ENCODE measurements at places on chromosomes 3 and 15. TPM values are rescaled to one million over a fixed set of nuclear protein-coding genes. Genes with fewer than 3 reads are reported as not detected.

DNA sequence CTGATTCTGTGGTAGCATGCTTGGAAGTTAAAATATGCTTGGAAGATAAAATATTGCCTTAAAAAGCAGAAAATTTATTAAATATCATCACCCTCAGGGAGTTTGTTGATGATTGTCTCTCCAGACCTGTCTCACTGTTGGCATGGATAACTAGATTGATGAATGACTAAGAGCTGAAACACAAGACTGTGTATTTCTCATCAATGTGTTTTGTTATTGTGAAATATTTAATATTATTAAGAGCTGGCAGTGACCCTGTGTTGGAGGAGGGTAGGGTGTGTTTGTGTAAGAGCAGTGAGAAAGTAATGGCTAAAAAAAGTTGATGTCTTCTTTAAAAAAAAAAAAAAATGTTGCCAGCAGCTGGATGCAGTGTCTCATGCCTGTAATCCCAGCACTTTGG is 82.2 kb downstream of the ITPR1 start:
- H3K27me3 ChIP-seq, result no peaks in the 10 kb centered on the region
- no peak overlapping the region for H3K4me3 ChIP-seq
- no peak overlapping the region for H3K27ac ChIP-seq
- no peaks in the 10 kb centered on the region for H3K4me1 ChIP-seq
- H3K36me3 ChIP-seq, result no peaks in the 10 kb centered on the region

- H3K27me3 ChIP-seq, result no peaks in the 10 kb centered on the region
- no peak for DNase-seq
- H3K36me3 ChIP-seq, result peaks cover 35% of the 10 kb centered on the region
- H3K27ac ChIP-seq, result no peak overlapping the region
- H3K4me3 ChIP-seq, result no peak overlapping the region
Measured at GRCh38 chr3:193662757-193663322, 69.8 kb downstream of the OPA1 start.

DNA sequence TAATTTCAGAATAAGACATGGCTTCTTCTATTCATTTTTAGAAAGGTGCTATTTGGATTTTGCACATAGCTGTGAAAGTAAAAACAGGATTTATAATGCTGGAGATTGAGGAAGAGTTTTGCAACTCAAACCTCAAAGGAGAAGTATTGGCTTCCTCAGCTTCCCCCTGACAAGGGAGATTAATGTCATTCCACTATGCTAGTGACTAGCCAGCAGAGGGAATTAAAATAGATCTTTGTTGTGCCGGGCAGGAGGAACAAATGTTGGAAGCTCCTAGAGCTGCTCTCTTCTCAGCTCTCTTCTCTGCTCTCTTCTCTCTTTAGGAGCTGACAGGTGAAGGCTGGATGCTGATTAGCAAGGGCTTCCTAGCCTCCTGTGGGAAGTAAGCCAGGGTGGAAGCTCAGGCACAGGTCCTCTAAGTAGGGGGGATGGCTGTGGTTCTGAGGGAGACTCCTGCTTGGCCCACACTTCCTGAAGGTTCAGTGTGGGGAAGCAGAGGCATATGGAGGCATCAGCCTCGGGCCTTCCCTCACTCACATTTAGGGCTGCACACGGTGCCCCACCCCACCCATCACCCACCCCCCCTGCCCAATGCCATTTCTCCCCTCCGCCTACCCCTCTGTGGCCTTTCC is 29.6 kb downstream of the CX3CR1 start:
- H3K36me3 ChIP-seq, result no peaks in the 10 kb centered on the region
- no peak overlapping the region for H3K4me3 ChIP-seq
- H3K27ac ChIP-seq, result no peak overlapping the region
- H3K4me1 ChIP-seq, result no peaks in the 10 kb centered on the region
- no peaks in the 10 kb centered on the region for H3K27me3 ChIP-seq

GRCh38 chr3:48440590-48440958 is 517 bp downstream of the TMA7 start:
- peak overlapping the region; percentile 86 for H3K27ac ChIP-seq
- peak overlapping the region; percentile 93 for H3K4me3 ChIP-seq
- H3K4me1 ChIP-seq, result peaks cover 34% of the 10 kb centered on the region
- peak; percentile 35 for DNase-seq
- H3K36me3 ChIP-seq, result peaks cover 31% of the 10 kb centered on the region

- no peak overlapping the region for H3K27ac ChIP-seq
- no peak for DNase-seq
- H3K4me1 ChIP-seq, result no peaks in the 10 kb centered on the region
- no peak overlapping the region for H3K4me3 ChIP-seq
- H3K27me3 ChIP-seq, result no peaks in the 10 kb centered on the region
Measured at GRCh38 chr15:62793752-62794144, 248.8 kb upstream of the TPM1 start.

GRCh38 chr15:100879464-100880138 is at the start of gene ALDH1A3:
ALDH1A3 (plus strand) TSS chr15:100879831; CDS start chr15:100879908, 77 bp downstream.
- DNase-seq, result no peak
- H3K27me3 ChIP-seq, result peaks cover 8% of the 10 kb centered on the region
- H3K4me1 ChIP-seq, result no peaks in the 10 kb centered on the region
- no peak within 1 kb of the TSS for H3K4me3 ChIP-seq

DNA sequence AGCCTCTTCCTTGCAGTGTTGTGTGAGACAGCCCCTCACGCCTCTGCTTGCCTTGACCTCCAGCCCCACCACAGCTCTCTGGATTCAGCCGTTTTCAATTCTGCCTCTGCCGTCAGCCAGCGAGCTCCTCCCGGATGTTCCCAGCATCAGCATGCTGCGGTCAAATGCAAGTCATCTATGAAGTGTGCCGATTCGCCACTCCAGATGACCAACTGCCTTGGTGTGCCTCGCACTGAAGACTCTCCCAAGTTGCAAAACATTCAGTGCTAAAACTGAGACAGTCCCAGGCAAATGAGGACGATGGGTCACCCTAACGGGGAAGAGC is 30.6 kb upstream of the RASA2 start:
- no peaks in the 10 kb centered on the region for H3K27me3 ChIP-seq
- H3K4me3 ChIP-seq, result no peak overlapping the region
- H3K27ac ChIP-seq, result no peak overlapping the region
- peaks cover 18% of the 10 kb centered on the region for H3K4me1 ChIP-seq

DNA sequence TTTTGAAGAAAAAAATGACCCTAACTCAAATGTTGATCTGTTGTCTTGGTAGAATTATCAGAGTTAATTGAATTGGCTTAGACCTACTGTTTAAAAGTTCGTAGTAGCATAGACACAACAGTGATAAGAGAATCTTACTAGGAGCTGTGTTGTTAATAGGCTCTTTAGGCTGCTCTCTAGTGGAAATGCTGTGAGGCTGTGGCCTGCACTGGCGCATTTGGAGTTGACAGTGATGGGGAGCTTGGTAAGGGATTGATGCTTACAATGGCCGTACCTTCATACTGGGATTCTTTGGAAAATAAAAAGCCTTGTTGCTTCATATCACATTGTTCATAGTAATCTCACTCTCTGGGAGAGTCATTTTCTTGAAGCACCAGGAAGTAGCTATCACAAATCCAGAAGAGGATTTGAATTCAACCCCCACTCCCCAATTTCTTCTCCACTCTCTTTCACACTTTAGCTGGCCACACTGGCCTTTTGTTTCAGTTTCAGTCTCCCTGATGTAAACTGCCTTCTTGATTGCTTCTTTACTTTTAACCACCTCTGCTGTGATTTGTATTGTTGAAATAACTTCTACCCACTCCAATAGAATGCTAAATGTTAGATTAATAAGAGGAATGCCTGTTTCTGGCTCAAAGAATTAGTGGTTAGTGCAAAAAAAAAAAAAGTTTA is 56.6 kb downstream of the CEP63 start:
- H3K36me3 ChIP-seq, result peaks cover 9% of the 10 kb centered on the region
- no peaks in the 10 kb centered on the region for H3K27me3 ChIP-seq
- H3K27ac ChIP-seq, result no peak overlapping the region
- no peak for DNase-seq
- H3K4me1 ChIP-seq, result no peaks in the 10 kb centered on the region

GRCh38 chr3:16359331-16359730 is 94.3 kb downstream of the OXNAD1 start:
- H3K4me3 ChIP-seq, result no peak overlapping the region
- H3K27me3 ChIP-seq, result no peaks in the 10 kb centered on the region
- H3K27ac ChIP-seq, result no peak overlapping the region
- H3K4me1 ChIP-seq, result no peaks in the 10 kb centered on the region
- DNase-seq, result no peak

DNA sequence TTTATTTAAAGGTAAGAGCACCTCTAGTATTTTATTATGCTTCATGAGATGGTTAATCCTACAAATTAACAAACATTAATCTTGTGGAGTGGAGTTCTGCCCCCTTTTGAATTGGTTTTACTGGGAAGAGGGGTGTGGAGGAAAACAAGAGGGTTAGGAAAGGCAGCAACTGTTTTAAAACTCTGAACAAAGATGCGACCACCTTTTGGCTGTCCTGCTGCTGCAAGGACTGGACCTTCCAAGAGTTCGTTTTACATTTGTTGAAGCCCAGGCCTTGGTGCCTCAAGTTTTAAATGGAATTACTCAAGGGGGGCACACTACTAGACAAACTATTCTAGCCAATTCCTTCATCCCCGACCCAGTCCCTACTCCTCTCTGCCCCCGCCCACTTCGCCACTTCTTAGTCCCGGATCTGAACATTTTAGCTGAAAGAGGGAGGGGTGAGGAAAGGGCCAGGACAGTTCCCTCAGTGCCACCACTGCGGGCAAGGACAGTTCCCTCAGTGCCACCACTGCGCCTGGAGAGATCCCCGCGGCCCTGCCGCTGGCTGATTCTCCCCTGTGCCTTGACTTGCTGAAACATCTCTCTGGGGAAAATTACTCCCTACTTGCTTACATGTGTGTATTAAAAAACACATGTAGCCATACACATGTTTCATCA is 11.2 kb downstream of the SOX2 start:
- DNase-seq, result no peak
- peaks cover 12% of the 10 kb centered on the region for H3K4me1 ChIP-seq
- H3K27ac ChIP-seq, result no peak overlapping the region
- no peak overlapping the region for H3K4me3 ChIP-seq
- no peaks in the 10 kb centered on the region for H3K36me3 ChIP-seq
- H3K27me3 ChIP-seq, result peaks cover 81% of the 10 kb centered on the region

GRCh38 chr15:33007303-33007855 is 187.1 kb downstream of the FMN1 start:
- H3K27me3 ChIP-seq, result no peaks in the 10 kb centered on the region
- H3K36me3 ChIP-seq, result no peaks in the 10 kb centered on the region

- DNase-seq, result no peak
- no peaks in the 10 kb centered on the region for H3K4me1 ChIP-seq
- no peak overlapping the region for H3K27ac ChIP-seq
- no peaks in the 10 kb centered on the region for H3K27me3 ChIP-seq
Measured at GRCh38 chr3:95228416-95228815, 1165.6 kb downstream of the NSUN3 start.

- no peak for DNase-seq
- no peak overlapping the region for H3K4me3 ChIP-seq
- H3K27me3 ChIP-seq, result no peaks in the 10 kb centered on the region
- H3K27ac ChIP-seq, result no peak overlapping the region
- no peaks in the 10 kb centered on the region for H3K4me1 ChIP-seq
Measured at GRCh38 chr3:30501526-30501925, 104.9 kb upstream of the TGFBR2 start.

- H3K4me3 ChIP-seq, result no peak overlapping the region
- DNase-seq, result no peak
- H3K4me1 ChIP-seq, result peaks cover 2% of the 10 kb centered on the region
- no peaks in the 10 kb centered on the region for H3K36me3 ChIP-seq
- H3K27ac ChIP-seq, result no peak overlapping the region
Measured at GRCh38 chr15:41876007-41876406, 17.8 kb downstream of the SPTBN5 start.

GRCh38 chr15:68304589-68305337 is 27.2 kb downstream of the FEM1B start:
- H3K4me3 ChIP-seq, result no peak overlapping the region
- no peaks in the 10 kb centered on the region for H3K36me3 ChIP-seq

GRCh38 chr3:10249833-10250232 is 1.6 kb downstream of the TATDN2 start:
- H3K27me3 ChIP-seq, result no peaks in the 10 kb centered on the region
- peaks cover 55% of the 10 kb centered on the region for H3K4me1 ChIP-seq
- H3K36me3 ChIP-seq, result peaks cover 15% of the 10 kb centered on the region
- H3K27ac ChIP-seq, result peak overlapping the region; percentile 78
- H3K4me3 ChIP-seq, result peak overlapping the region; percentile 23
- DNase-seq, result no peak

- no peak overlapping the region for H3K27ac ChIP-seq
- no peak for DNase-seq
- H3K27me3 ChIP-seq, result no peaks in the 10 kb centered on the region
- no peaks in the 10 kb centered on the region for H3K36me3 ChIP-seq
- no peak overlapping the region for H3K4me3 ChIP-seq
Measured at GRCh38 chr3:182393151-182393550, 400.2 kb upstream of the ATP11B start.

- H3K36me3 ChIP-seq, result no peaks in the 10 kb centered on the region
- H3K4me3 ChIP-seq, result no peak overlapping the region
- no peak overlapping the region for H3K27ac ChIP-seq
- H3K4me1 ChIP-seq, result no peaks in the 10 kb centered on the region
Measured at GRCh38 chr15:98131924-98132323, 171.4 kb downstream of the ARRDC4 start.

DNA sequence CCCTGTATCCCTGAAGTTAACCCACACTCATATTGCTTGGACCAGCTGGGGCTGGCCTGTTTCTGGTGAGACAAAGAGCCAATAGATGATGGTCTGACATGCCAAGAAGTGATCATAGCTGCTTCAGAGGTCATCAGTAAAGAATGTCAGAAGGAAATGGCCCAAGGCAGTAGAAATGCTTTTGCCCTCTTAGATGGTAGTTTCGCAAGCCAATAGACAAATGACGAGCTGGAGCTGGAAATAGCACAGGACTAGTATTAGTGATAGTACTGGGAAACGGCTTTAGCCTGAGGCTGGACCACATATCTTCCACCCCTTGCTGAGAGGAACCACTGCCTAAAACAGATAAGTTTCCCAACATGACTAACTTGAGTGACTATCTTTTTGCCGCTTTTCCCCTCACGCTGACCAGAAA is 176.1 kb upstream of the THBS1 start:
- no peaks in the 10 kb centered on the region for H3K4me1 ChIP-seq
- DNase-seq, result no peak
- no peaks in the 10 kb centered on the region for H3K27me3 ChIP-seq
- H3K4me3 ChIP-seq, result no peak overlapping the region
- no peaks in the 10 kb centered on the region for H3K36me3 ChIP-seq

- no peak overlapping the region for H3K27ac ChIP-seq
- H3K27me3 ChIP-seq, result no peaks in the 10 kb centered on the region
- DNase-seq, result no peak
- no peak overlapping the region for H3K4me3 ChIP-seq
Measured at GRCh38 chr3:150447084-150447483, 39.0 kb downstream of the TSC22D2 start.

DNA sequence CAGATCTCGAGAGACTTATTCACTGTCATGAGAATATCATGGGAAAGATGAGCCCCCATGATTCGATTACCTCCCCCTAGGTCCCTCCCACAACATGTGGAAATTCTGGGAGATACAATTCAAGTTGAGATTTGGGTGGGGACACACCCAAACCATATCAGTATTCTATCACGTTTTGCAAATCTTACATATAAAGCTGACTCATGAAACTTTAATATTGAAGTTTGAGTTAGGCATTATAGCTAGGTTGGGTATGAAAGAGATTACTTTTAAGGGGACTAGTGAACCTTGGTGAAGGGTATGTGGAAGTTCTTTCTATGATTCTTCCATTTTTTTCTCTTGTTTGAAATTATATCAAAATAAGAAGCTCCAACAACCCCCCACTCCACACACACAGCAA is 117.7 kb upstream of the RASGRP1 start:
- H3K27me3 ChIP-seq, result no peaks in the 10 kb centered on the region
- peaks cover 52% of the 10 kb centered on the region for H3K4me1 ChIP-seq
- H3K36me3 ChIP-seq, result no peaks in the 10 kb centered on the region
- no peak overlapping the region for H3K27ac ChIP-seq

ULK4 gene
- 29.1 TPM for total RNA-seq

SERPINI2 gene
- total RNA-seq, result not detected

TRIM42 gene
- total RNA-seq, result not detected

COL6A5 gene
- total RNA-seq, result not detected

SEMA3B gene
- total RNA-seq, result 0.50 TPM

PIK3R4 gene
- total RNA-seq, result 33.2 TPM

NR2E3 gene
- not detected for total RNA-seq

C3orf20 gene
- 0.44 TPM for total RNA-seq

GPD1L gene
- total RNA-seq, result 32.5 TPM

Data from CD4-positive, alpha-beta memory T cell (primary cell).